Neural progenitor cell (in vitro differentiated cells): ENCODE measurements at places on chromosomes 12 and 14. TPM values are rescaled to one million over a fixed set of nuclear protein-coding genes. Genes with fewer than 3 reads are reported as not detected.

CCDC175 gene
- total RNA-seq = 0.24 and 0.31 TPM in 2 replicates

AMN gene
- 0.28 TPM in 1 of 2 replicates, not detected in the other for total RNA-seq

TAS2R9 gene
- total RNA-seq = not detected in 2 replicates

DNA sequence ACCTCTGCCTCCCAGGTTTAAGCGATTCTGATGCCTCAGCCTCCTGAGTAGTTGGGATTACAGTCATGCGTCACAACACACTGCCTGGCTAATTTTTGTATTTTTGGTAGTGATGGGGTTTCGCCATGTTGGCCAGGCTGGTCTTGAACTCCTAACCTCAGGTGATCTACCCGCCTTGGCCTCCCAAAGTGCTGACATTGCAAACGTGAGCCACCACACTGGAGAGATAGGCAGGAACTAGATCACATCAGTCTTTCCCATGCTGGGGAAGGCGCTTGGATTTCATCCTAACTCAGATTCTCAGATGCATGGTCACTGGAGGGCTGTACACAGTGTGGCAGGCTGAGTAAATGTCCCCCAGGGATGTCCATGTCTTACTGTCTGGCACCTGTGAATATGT, 18.0 kb upstream of the ORAI1 start:
- H3K4me3 ChIP-seq = no peak overlapping the region
- H3K27ac ChIP-seq = no peak overlapping the region
- H3K36me3 ChIP-seq = no peaks in the 10 kb centered on the region
- DNase-seq = no peak

GRCh38 chr14:97539411-97539795, 742.2 kb downstream of the VRK1 start:
- no peak for DNase-seq
- H3K4me3 ChIP-seq = no peak overlapping the region
- no peak overlapping the region for H3K27ac ChIP-seq
- H3K36me3 ChIP-seq = no peaks in the 10 kb centered on the region

DNA sequence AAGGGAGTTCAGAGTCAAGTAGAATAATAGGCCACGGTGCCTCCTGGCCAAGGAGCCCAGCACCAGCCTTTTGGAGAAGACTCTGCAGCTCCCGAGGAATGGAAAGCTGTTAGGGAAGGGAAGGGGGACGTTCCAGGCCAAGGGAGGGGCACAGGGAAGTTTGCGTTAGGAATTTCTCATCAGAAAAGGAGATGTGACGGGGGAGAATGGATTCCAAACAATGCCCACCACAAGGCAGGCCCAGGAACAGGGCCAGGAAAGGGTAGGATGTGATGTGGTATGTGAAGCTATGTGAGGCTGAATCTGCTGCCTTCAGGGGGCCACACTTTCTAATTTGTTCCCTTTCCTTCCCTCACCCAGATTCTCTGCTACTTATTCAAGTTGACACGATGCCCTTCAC, 46.0 kb downstream of the DGLUCY start:
- H3K4me1 ChIP-seq = no peaks in the 10 kb centered on the region
- no peak overlapping the region for H3K27ac ChIP-seq
- no peaks in the 10 kb centered on the region for H3K27me3 ChIP-seq
- H3K36me3 ChIP-seq = no peaks in the 10 kb centered on the region
- DNase-seq = no peak

DNA sequence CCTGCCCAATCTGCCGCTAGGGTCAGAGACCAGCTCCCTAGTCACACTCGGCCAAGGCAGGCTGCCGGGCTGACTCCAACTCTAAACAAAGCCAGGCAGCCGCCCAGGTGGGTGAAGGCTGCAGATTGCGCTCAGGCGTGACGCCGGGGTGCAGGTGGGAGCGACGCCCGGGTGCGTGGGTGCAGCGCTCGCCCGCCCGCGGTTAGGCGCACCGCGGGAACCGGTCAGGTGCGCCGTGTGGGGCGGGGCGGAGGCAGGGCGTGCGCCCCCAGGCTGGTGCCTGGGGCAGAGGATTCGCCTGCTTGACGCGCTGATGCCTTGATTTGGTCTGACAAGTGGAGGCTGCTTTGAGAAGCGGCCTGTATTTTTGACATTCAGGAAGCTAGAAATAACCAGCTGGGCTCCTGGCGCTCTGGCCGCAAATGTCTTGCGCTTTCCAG, 126.7 kb upstream of the HIF1A start:
- peak overlapping the region; percentile 56 for H3K4me3 ChIP-seq
- peaks cover 36% of the 10 kb centered on the region for H3K4me1 ChIP-seq
- DNase-seq = peak; percentile 58
- H3K27ac ChIP-seq = no peak overlapping the region
- peaks cover 18% of the 10 kb centered on the region for H3K27me3 ChIP-seq

DNA sequence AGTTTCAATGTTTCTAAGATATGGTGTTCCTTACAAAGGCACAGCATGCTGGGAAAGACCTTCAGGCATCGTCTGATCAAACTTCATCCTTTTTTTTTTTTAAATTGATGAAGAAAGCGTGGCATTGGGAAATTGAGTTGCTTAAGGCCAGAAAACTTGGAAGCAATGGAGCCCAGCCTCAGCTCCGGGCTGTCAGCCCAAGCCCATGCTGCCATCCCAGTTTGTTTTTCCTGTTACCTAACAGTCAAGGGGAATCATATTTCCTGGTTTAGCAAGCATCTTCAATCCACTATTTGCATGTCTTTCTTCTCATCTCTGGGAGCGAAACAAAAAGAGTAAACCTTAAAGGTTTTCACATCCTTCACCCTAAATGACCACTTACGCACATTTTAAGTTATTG, 200.2 kb downstream of the CHST11 start:
- no peaks in the 10 kb centered on the region for H3K36me3 ChIP-seq
- H3K4me3 ChIP-seq = no peak overlapping the region
- no peak for DNase-seq
- peaks cover 31% of the 10 kb centered on the region for H3K4me1 ChIP-seq

GRCh38 chr12:110677982-110678381, 10.9 kb downstream of the HVCN1 start:
- H3K27me3 ChIP-seq = no peaks in the 10 kb centered on the region
- H3K36me3 ChIP-seq = no peaks in the 10 kb centered on the region
- no peak for DNase-seq

DNA sequence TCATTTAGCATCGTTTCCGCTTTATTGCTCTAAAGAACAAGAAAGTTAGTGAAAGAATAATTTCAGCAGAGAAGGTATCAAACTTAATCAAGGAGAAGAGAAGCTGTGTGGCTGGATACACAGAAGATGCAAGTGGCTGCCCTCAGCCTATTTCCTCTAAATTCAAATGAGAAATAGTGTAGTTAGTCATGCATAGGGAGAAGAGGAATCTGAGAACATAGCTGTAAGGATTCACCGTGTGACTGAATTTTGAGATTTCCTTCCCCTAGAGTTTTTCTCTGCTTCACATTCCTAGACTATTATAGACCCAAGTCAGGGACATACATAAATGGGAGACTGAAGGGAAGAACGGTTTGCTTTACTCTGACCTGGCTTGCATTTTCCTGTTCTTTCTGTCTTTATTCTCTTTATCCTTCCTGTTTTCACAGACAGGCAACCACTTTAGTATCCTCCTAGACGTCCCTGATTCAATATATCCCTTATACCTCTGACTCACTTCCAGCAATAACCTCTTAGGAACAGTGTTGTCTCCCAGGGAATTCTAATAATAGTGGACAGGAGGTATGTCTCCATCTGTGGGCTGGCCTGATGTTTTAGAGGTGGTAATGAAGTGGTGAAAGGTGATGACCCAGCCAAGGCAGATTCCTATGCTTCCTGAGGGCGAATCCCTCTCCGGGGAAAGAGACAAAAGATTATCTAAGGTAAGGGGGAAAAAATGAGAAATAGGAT, 7.0 kb downstream of the RNASE10 start:
- H3K27me3 ChIP-seq = no peaks in the 10 kb centered on the region
- H3K27ac ChIP-seq = no peak overlapping the region
- no peaks in the 10 kb centered on the region for H3K4me1 ChIP-seq
- no peak for DNase-seq
- H3K36me3 ChIP-seq = no peaks in the 10 kb centered on the region
- no peak overlapping the region for H3K4me3 ChIP-seq
